ENCODE measurements at places on chromosomes 11 and 22. TPM values are rescaled to one million over a fixed set of nuclear protein-coding genes. Genes with fewer than 3 reads are reported as not detected.

APOL6 gene
- 5.7 TPM for total RNA-seq

GRCh38 chr11:70883973-70884623 is 368.3 kb downstream of the SHANK2 start:
- no peak for DNase-seq

ZNF214 gene
- total RNA-seq = 0.67 TPM

CSNK2A3 gene
- total RNA-seq = 1.6 TPM

ZNF408 gene
- 6.7 TPM for total RNA-seq

DNA sequence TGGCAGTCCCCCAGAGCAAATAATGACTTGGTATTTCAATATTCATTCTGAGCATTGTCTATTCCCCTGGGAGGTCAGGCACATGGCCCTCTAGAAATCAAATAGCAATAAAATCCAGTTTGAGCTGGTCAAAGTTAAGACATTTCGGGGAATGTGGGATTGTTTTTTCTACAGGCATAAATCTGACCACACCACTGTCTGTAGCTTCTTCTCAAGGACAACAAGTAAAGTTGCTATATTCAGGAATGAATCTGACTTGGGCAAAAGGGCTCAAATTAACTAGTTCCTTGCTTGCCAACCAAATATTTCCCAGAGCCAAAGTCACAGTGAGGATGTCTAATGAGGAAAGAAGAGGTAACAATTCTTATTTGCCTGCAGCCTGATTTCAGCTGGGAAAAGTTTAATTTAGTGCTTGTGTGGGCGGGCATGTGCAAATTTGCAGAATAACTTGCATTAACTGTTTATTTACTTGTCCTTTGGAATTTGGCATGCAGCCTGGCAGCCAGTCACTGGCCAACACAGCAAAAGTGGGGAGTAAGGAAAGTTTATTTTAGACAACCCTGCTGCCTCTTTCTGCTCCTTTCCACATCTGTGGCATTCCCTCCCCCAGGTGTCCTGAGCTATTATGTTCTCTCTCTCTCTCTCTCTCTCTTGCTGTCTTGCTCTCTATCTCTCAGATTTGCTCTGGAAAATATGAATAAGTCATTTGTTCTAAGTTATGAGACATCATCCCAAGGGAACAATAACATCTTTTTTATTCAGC is 51.2 kb upstream of the ARHGAP20 start:
- no peak for DNase-seq

- DNase-seq = no peak
Observed at GRCh38 chr11:9616042-9616675, 42.7 kb downstream of the WEE1 start.

DNA sequence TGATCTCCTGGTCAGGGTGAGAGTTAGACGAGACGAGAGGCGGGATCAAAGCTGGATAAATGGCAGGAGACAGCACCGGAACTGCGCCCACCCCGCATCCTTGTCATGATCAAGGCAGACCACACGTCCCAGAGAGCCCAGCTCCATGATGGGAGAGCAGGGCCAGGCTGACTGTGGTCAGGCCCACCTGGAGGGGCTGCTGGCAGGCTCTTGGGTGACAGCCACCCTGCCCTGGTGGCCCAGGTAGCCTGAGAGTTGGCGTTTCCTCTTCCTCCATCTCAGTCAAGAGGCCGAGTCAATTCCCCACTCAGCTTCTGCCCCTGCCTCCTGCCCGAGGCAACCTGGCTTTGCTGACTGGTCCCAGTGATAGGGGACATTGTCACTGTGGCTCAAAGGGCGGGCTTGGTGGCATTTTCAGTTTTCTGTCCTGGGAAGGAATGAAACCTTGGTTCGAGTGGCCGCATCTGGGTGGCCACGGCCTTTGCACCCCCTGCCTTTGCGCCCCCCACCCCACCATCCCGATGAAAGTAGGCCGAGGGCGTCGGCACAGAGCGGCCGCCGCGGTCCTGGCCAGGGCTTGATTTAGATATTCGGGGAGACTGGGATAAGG is 60.8 kb upstream of the PPARA start:
- DNase-seq = peak; percentile 68

DNA sequence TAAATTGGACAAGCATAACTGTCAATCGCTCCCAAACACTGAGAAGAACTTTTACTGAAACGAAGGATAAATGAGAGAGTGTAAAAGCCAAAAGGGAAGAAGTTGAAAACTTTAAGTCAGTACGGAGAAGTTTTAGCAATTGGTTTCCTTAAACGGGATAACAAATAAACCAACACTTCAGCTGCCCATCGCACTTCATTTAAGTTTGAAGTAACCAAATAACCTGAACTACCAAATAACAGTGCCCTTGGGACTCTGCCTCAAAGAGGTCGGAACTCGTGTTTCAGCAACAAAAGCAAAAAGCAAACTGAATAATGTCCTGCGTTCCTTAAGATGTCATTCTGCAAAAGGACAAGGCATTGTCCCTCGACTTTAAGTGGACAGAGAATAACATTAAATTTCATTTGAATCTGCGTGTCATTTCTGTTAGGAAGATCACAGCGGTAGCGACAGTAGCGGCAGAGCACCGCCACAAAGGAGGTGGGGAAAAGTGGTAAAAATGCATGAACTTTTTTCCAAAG is 127.0 kb upstream of the C11orf58 start:
- no peak for DNase-seq

DNA sequence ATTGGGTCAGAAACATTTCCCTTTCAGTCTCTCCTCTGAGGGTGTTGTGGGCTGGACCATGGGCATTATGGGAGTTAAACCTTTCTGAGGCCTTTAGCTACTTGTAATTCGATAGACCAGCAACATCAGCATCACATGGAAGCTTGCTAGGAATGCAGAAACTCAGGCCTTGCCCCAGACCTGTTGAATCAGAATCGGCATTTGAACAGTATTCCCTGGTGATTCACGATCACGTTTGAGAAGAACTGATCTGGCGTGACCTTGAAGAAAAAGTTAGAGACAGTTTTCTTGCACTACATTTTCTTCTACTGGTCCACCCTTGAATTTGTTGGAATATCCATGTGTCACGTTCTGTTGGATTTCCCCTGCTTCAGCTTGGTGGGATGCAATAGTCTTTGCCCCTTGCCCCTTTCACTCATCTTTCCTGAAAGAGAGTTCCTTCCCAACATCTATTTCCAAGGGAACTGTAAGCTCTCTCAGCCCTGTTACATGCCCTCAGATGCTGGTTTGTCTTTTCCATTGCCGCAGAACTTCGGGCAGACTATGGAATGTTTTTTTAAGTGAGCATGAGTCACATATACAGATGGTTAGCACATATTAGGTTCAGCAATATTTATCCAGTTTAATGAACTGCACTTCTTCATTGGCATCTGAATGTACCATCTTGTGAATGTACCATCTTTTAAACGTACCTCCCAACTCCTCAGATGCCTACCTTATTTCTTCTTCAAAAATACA is 23.9 kb downstream of the EHF start:
- DNase-seq = no peak

OSBP2 gene
- total RNA-seq = 8.9 TPM

DNA sequence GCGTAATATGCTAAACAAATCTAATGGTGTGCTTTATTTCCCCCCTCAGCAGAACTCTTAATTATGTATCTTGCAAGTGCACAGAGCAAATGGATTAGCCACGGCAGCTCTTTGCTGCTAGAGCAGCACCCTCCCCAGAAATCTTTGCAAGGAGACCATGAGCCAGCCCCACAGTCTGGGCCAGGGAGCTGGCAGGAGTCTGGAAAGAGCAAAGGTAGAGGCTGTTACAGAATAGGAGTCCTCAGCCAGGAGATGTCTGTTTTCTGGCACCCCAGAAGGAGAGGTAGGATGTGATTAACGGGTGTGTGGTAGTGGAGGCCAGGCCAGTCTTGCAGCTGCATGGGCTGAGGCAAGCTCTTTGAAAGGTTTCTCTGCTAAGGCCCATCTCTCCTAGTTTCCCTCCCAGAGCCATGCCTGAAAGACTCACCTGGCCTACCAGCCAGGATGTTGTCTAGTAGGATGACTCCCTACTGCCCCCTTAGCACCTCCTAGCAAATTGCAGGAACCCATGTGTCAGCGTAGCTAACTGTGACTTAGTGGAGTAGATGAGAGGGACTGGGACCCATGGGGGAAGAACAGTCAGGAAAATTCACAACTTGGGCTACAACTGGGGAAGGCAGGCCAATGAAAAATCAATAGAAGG is 557.2 kb downstream of the BUD13 start:
- DNase-seq = peak; percentile 50

DNA sequence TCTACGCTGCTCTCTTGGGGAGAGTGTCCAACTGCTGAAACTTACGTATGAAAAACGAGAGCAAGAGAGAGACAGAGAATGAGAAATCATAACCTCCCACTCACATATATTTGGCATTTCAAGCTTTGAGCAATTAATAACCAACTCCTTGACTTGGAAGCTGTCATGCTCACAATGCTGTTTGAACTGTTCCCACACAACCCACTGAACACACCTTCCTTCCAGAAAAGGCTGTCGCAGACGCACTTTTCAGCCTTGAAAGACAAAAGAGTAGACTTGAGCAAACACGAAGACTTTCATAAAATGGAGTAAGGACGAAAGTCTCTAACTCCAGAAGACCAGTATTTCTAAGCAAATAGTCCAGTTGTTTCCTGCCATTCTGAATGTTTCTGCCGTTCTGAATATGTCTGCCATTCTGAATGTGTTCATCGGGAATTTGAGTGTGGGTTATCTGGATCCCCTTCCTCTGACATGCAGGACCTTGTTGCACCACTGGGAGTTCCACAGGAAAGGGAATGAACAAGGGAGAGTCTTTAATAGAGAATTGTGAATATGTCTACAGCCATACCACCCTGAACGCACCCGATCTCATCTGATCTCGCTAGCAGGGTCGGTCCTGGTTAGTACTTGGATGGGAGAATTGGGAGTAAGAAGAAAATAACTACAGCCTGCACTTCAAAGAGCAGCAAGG is 86.2 kb upstream of the BARX2 start:
- DNase-seq = no peak

DNA sequence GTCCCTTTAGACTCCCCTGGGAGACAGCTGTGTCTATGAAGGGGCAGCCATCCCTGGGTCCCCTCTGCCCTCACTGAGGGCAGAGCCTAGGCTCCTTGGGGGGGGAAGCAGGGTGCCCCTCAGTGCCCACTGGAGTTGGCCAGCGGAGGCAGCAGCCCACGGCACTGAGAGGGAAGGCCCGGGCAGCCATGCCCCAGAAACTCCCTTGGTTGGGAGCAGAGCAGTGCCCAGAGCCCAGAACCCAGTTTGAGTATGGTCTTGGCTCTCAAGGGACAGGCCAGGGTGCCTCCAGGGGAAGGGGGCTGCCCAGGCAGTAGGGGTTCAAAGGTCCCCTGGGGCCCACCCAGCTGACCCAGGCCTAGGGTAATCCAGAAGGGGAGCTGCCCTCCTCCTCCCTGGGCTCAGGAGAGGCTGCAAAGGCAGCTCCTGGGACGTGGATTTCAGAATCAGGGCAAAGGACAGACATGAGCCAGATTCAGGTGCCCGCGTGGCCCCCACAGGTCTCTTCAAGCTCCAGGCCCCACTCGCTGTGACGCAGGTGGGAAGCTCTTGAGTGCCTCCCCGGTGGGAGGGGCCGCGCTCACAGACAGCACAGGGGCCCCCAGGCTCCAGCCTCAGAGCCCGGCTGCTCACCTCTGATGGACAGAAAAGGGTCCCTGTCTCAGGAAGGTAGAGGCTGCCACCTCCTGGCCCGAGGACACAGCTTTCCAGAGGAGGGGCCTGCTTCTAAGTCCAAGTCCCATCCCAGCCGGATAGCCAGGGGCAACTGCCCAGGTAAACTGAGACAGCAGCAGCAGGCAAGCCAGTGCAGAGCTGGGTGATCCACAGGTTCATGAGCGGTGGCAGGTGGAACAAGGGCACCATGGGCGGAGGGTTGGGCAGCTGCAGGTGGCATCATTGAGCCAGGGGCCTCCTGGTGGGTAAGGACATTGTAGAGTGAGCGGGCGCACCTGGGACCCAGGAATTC is 2.6 kb downstream of the C11orf21 start:
- DNase-seq = peak; percentile 74

GRCh38 chr22:32839831-32840584 is 38.5 kb downstream of the TIMP3 start:
- DNase-seq = no peak

GRCh38 chr11:69470793-69471728 is 10.4 kb upstream of the LINC01488 start:
- no peak for DNase-seq

DNA sequence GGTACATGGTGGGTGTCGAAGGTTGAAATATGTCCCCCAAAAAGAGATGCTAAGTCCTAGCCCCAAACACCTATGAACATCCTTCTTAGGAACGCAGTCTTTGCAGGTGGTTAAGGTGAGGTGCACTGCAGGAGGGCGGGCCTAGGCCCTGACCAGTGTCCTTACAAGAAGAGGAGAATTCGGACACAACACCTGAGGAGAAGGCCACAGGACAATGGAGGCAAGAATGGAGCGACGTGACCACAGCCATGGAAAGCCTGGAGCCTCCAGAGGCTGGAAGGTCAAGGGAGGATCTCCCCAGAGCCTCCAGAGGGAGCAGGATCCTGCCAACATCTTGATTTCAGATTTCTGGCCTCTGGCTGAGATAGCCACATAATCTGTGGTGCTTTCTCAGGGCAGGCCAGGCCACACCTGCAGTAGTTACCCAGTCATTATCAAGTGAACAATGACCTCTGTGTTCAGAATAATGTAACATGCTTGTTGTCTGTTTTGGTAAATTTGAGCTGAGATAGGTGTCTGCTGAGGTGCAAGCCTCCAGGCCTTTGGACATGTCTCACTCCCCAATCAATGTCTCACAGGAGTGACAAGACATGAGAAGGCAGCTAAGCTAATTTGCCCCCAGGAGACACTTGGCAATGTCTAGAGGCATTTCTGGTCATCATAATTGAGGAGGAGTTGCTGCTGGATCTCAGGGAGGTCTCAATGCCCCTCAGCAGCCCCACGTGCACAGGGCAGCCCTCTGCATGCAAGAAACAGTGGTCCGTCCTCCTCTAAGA is 498.9 kb downstream of the BRD1 start:
- no peak for DNase-seq

SYT12 gene
- total RNA-seq = 2.2 TPM

- no peak for DNase-seq
Observed at GRCh38 chr11:6258141-6258540, 1.5 kb upstream of the CCKBR start.

DNA sequence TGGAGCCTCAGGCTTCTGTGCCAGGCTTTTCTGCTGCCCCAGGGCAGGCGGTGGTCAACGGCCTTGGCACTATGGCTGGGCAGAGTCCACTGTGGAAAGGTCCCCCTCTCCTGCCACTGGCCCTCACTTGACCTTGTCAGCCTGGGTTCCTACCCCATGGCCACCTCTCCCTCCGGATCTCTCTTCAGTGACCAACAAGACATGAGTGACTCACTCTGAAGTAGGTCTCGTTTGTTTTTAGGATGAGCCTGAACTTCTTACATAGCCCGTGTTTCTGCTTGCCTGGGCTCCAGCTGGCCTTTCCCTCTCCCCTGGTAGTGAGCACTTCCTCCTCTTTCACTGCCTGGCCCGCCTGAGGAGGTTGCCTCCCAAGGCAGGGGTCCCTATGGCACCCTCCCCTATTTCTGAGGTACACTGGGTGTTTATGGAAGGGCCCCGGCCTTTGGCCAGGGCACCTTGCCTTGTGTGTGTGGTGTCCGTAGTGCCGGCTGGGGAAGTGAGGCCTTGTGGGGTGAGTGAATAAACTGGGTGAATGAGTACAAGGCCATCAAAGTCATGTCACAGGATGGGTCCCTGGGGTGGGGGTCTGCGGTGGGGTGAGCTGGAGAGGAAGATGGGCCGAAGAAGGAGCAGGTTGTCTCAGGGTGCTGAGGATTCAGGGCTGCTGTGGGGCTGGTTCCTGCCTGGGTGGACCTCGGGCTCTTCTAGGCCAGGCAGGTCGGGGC is 5.0 kb downstream of the SHANK3 start:
- DNase-seq = peak; percentile 66

IL17REL gene
- not detected for total RNA-seq

GRCh38 chr11:128559496-128560103 is 27.8 kb downstream of the ETS1 start:
- no peak for DNase-seq
